DND-41 (cell line): ENCODE measurements at places on chromosomes 16 and 17.
A peak's percentile ranks its signal among the peaks of the same experiment; 100 is the strongest.

- DNase-seq = no peak
Observed at GRCh38 chr17:48175692-48176470, 68.3 kb downstream of the SNX11 start.

- DNase-seq = no peak
Observed at GRCh38 chr16:1201444-1201843, 23.6 kb downstream of the TPSG1 start.

DNA sequence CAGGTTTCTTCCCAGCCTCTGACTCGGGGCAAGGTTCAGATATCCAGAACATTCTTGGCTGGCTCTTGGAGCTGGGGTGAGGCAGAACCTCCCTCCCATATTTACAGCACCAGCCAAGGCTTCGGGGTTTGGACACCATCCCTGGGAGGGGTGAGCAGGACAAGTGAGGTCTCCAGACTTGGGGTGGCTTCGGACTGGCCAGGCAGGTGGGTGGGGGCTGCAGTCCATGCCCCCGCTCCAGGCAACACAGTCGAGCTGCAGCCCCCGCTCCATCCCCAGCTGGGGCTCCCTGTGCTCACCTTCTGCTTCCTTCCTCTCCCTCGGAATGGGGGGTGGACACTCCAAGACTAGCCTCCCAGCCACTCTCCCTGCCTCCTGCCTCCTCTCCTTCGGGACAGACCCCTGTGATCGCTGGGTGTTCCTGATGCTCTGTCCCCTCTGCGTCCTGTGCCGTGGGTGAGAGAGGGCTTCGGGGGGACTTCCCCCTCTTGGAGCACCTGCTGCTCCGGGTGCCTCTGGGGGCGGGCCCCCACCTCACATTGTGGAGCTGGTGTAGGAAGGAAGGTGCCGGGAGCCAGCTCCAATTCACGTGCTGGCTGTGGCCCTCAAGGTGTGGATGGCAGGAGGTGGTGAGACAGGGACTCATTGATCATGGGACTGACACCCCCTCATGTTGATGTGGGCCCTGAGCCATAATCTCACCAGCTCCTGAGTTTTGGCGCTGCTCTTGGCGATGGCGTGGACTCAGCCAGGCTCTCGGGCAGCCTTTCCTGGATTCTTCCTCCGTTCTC lies 189.2 kb downstream of the SEC14L1 start:
- no peak for DNase-seq

DNA sequence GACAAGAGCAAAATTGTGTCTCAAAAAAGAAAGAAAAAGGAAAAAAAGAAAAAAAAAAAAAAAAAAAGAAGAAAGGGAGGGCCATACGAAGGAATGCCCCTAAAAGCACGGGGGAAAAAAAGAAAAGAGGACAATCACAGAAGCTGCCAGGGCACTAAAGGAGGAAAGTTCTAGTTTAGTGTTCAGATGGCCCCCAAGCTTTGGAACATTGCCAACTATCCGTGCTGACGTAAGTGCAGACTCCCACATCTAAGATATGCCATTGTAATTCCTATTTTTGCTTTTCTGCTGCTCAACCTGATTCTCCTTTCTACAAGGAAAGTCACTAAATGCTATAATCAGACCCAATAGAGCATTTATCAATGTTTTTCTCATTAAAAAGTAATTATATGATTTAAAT lies 842.1 kb downstream of the KCNJ2 start:
- DNase-seq = no peak

GRCh38 chr16:85341972-85342695 lies 229.9 kb upstream of the CIBAR2 start:
- DNase-seq = no peak

DNA sequence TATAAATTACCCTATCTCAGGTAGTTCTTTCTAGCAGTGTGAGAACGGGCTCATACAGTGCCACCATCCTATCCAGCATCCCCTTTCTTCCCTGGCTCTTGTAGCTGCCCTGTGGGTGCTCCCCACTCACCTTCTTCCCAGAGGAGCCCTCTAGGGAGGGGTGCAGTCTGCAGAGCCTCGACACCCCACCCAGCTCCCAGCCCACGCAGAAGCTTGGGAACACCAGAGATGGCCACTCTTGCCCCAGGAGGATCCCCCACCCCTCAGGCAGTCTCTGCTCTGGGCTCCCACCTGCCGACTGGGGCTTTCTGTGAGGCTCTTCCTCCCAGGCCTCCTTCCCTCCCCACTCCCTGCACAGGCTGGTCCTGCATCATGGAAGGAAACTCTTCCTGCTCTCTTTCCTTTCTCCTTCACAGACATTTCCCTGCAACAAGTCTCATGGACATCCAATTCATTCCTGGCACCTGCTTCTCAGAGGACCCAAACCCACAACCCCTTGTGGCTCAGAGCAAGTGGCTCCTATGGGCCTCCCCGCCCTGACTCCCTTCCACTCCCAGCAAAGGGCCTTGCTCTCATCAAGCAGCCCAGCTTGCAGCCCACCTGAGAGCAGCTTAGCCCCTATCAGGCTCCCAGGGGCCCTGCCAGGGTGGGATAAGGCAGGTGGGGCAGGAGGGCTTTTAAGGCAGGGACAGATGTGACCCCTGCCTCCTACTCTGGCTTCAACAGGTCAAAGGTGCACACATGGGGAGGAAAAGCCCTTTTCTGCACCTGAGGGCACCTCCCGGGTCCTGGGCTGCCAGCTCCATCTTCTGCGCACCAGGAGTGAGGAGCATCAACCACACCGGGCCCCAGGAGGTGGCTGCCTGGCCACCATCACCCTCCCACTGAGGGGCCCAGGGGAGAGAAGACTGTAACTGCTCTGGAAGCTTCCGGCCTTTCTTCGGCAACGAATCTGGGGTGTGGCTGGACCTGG lies 263.8 kb upstream of the TNRC6C start:
- DNase-seq = no peak

- DNase-seq = peak; percentile 37
Observed at GRCh38 chr17:10197721-10198508, 491 bp downstream of the GAS7 start.

- DNase-seq = no peak
Observed at GRCh38 chr17:56130026-56130425, 23.2 kb upstream of the ANKFN1 start.

DNA sequence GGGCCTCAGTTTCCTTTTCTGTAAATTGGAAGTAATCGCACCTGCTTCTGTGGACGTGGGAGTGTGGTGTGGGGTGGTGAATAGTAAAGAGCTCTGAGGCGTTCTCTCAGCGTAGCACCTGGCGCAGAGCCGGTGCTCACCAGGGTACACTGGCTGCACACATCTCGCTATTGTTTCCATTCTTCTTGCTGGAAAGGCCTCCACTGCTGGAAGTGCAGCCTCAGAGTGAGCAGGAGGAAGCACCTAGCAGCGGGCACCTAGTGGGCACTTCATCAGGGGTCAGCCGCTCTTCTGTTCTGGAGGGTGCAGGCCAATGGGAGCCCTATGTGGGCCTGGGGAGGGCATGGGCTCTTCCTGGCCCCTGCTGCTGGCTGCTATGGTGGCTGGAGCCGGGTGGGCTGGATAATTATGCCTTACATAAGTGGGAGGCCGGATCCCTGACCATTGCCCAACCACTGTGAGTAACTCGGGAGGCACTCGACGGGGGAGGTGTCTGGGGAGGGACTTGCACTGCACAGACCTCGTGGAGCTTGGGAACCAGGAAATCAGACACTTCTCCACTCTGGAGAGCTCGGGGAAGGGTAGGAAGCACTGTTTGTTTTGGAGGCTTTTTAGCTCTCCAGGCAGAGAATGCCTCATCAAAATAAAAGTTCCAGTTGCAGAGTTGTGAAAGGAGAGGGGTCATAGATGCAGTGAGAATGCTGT lies 1.7 kb downstream of the MAP2K3 start:
- DNase-seq = no peak

DNA sequence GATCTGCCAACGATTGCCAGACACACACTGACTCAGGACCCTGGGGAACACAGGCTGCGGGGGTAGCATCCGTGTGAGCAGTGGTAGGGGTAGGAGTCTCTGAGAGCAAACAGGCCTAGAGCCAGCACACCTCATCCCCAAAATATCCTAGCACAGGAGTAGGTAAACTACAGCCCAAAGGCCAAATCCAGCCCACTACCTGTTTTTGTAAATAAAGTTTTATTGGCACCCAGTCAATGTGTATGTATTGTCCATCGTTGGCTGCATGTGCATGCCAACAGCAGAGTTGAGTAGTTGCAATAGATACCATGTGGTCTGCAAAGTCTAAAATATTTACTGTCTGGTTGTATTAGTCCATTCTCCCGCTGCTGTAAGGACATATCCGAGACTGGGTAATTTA lies 55.5 kb upstream of the GPRC5B start:
- no peak for DNase-seq

- no peak for DNase-seq
Observed at GRCh38 chr17:44353672-44354331, 8.7 kb downstream of the GRN start.

GRCh38 chr16:50202926-50203624 lies 50.0 kb downstream of the TENT4B start:
- DNase-seq = no peak

GRCh38 chr16:85611194-85611443 lies 2.0 kb upstream of the GSE1 start:
- no peak for DNase-seq
